ENCODE measurements at places on chromosomes 3 and 15.

DNA sequence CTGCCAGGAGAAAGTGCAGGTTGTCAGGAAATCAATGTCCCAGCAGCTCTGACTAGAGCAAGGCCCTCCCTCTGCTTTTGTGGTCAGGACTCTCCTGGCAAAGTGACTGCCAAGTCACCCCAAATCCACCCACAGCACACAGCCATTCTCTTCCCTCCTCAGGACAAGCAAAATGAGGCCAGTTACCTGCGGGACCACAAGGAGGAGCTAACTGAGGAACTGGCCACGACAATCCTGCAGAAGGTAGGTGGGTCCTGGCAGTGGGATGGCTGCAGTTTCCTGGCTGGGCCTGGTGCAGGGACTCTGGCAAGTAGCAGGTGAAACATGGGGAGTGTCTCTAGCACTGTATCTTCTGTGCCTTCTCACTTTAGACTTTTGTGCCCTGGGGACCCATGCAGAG lies 142.5 kb upstream of the EIF1B start:
- DNase-seq = no peak

- DNase-seq = no peak
These were observed 8.1 kb upstream of the GNB5 start for GRCh38 chr15:52199271-52199670.

- no peak for DNase-seq
These were observed 9.9 kb downstream of the FOXL2 start for GRCh38 chr3:138936741-138937689.

- DNase-seq = no peak
These were observed 1.1 kb upstream of the PLCH1 start for GRCh38 chr3:155745795-155746550.

DNA sequence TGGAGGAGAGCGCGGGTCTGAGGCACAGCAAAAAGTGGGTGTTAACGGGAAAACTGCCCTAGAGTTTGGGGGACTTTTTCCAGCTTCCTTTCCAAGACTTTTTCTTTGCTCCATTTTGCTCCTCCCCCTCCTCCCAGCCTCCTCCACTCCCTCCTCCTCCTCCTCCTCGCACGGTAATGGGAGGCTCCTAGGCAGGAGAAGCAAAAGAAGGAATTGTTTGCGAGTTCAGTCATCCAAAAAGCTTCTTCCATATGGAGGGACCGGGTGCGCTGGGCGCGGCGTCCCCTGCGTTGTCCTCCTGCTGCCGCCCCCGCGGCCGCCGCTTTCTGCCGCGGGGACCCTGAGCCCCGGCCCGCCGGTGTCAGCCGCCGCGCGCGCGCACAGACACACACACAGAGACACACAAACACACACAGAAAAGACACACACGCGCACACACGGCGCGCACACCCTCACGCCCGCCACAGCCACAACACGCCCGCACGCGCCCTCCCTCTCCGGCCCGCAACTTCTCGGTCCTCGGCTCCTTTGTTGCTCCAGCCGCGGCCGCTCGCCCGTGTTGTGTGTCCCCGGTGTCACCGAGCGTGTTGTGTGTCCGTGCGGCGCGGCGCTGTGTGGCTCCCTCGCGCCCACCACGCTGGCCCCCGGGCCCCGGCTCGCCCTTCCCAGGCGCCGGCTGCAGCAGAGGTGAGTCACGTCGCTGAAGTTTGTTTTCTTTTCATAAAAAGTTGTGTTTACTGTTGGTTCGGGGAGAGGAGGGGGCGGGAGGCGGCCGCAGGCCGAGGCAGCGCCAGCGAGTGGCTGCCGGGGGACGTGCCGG lies at the start of gene BOC:
BOC (plus strand) TSS at position 228 of the 820 bp plus-strand sequence. CDS start 38,246 bp downstream, outside the sequence.
- no peak for DNase-seq

DNA sequence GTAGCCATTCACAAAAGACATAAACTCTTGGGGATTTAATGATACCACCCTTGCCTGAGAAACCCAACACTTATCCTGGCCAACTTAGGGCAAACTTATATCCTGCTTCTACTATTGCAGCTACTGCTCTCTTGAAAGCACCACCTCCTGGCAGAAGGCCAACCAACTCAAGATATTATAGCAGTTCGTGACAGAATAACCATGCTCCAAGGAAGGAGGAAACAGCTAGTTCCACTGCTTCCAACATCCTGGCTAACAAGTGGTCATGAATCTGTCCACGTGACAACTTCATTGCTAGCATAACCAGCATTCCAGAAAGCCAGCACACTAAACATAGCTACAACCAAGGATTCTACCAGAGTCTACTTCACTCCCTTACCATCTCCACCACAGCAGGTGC lies 1037.5 kb downstream of the TBL1XR1 start:
- DNase-seq = no peak

DNA sequence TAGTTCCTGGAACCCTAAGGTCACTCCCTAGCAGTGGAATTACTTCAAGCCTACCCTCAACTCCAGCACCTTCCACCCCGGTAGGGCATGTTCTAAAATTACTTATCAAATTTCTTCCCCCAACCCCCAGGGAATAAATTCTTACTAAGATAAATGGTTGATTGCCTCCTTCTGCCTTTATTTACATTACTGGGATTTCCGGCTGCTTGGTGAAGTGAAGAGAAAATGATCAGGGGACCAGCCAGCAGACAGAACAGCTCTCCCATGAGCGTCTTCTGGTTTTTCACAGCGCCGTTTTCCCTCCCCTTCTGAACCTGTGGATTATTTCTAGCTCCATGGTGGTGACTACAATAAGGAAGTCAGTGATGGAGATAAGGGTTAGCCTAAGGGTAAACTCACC lies 521.5 kb upstream of the PPP2R3A start:
- no peak for DNase-seq

DNA sequence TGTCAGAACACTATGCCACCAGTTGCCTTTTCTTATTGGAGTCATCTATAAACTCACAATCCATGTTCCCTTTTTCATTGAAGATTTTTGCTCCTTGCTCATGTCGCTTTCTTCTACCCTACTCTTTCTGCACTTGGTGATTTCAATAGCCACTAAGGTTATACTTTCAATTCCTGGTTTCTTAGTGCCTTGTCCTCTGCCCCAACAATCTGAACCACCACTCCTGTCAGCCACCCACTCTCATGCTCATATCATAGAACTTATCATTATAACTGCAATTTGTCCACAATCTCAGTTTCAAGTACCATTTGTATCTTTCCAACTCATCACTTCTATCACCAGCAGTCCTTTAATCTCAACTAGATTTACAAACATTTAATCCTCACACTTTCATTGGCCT lies 10.0 kb upstream of the GRAMD1C start:
- DNase-seq = no peak

DNA sequence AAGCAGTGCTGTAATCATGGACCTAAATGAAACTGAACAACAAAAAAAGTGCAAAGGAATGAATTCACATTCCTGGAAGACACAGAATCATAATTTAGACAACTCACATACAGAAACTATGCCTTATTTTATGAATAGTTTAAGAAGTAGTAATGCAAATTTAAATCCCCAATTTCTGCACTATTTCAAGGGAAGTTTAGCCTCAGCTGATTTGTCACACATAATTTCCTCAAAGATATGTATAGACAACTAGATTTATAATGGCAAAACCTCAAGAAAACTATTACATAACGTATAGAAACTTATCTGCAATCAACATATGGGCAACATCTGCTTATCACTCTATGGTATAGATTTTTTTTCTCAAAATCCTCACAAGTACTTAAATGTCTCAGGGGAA lies 7.8 kb upstream of the PTX3 start:
- DNase-seq = no peak

GRCh38 chr15:91973481-91973880 lies 120.0 kb downstream of the SLCO3A1 start:
- no peak for DNase-seq
